ENCODE measurements at places on chromosomes 3 and 15.

DNA sequence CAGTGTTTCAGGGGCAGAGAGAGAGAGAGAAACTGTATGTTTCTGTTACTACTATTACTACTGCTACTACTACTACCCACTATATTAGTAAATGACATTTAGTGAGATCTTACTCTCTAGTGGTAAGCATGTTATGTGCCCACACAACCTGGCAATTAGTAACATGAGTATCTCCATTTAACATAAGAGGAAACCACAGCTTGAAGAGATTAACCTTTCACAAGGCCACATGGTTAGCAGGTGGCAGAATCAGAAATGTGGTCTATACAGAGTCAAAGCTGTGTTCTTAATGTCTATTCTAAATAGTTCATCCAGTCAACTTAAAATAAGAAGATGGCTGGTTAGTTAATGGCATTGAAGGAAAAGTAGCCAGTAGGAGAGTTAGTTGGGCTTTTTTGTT lies 961.6 kb downstream of the MCTP2 start:
- DNase-seq: no peak

DNA sequence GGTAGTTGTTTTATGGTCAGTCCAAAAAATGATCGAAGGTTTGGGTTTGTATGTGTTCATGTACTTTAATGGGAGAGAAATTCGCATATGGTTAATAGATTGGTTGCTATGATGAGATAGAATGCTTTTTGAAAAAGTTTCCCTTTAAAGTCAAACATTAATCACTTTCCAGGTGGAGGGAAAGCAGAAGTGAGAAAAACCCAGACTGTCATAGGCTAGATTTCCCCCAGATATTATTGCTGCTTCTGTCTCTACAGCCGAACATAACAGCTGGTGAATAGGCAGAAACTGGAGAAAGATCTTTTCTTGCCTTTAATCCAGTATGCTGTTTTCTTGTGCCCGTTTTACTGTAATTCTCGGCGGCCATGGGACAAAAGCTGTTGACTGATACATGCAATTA lies 287.6 kb downstream of the SOX2 start:
- DNase-seq: no peak

DNA sequence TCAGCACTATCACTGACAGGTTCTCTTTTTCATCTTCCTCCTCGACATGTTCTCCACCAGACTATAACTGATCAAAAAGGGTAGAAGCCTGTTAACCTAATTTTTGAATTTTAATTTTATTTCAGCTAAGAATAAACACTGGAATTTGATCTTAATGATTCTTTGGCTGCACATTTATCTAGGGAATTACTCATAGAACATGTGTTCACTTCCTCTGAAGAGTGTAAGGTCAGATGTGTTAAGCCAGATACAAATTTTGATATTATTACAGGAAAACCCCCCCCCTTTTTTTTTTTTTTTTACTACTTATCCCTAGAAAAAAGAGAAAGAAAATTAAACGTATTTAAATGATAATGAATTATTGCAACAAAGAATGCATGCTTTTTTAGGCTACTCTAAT lies 15.0 kb downstream of the DCBLD2 start:
- no peak for DNase-seq

DNA sequence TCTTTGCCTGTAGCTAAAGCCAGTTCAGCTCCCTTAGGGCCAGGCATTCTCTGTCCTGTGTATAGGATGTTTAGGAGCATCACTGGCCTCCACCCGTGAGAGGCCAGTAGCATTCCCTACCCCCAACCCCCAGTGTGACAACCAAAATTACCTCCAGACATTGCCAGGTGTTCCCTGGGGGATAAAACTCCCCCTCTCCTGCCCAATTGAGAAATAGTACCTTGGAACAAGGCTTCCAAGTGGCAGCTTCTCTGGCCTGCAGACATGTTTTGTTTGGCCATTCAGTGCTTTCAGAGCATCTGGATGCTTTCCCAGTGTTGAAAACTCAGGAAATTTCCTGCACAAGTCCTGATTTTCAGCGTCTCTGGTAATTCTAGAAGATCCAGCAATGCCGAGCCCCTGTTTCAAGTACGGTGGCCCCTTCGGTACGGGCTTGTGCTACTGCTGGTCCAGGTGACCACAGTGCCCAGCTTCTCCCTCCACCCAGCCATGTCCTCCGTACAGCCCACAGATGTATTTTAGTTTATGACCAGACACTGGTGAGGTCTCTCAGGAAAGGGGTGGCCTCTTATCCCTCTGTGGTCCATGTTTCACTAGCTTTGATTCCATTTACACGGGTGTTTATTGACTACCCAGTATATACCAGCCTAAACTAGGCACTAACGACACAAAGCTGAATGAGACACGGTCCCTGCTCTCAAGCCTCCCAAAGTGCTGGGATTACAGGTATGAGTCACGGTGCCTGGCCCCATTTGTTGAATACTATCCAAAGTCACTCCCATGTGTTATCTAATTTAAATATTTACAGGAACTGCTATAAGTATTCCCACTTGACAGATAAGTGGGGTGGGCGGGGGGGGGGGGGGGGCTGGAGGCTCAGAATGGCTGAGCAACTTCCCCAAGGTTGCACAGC lies 125.4 kb upstream of the RAD18 start:
- DNase-seq: no peak

DNA sequence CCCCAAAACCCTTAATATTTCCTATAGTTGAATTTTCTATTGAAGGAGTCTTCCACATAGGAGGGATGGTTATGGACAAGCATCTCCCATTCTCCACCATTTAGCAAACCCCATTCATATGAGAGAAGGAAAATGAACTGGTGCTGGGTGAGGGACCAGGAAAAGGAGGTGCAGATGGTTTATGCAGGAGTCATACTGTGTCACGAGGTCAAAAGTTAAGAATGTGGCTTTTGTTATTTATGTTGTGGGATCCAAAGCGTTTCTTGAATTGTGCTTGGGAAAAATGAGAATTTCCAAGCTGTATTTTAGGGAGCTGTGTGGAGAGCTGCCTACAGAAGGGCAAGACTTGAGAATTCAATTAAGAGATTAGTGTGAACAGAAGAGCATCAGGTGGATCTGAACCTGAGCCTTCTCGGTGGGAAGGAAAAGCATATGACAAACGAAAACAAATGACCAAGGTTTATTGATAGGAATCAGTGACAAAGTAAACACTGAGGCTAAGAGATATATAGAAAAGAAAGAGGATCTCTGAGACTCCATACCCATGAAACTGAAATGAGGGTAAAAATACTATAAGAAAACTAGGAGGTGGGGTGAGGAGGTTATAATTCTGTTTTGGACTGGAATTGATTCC lies 473.3 kb upstream of the NR2F2 start:
- DNase-seq: no peak

DNA sequence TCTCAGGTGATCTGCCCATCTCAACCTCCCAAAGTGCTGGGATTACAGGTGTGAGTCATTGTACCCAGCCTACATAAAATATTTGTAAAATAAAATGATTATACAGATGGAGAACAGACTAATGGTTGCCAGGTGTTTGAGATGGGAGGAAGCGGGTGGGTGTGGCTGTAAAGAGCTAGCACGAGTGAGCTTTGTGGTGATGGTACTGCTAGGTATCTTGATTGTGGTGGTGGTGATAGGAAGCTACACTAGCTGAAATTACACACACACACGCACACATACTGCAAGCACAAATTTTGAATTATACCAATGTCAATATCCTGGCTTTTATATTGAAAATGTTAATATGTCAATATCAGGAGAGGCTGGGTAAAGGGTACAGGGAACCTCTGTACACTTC lies 5.4 kb downstream of the PGPEP1L start:
- DNase-seq: no peak

- no peak for DNase-seq
Measured at GRCh38 chr3:119965692-119966091, 128.6 kb downstream of the GSK3B start.

- no peak for DNase-seq
Measured at GRCh38 chr3:148992027-148992634, 791 bp downstream of the GYG1 start.

- no peak for DNase-seq
Measured at GRCh38 chr3:46184469-46184868, 23.6 kb downstream of the CCR1 start.

- DNase-seq: no peak
Measured at GRCh38 chr15:41856262-41856661, 17.6 kb downstream of the PLA2G4B start.

All from activated CD8-positive, alpha-beta memory T cell treated with anti-CD3 and anti-CD28 coated beads, Interleukin-2, amount 50 U/mL, for 4 hours (primary cell).